Iris pigment epithelial cell (primary cell): ENCODE measurements at places on chromosomes 16 and 17.

- no peak for DNase-seq
These were observed 18.5 kb upstream of the TERF2 start for GRCh38 chr16:69404275-69404805.

DNA sequence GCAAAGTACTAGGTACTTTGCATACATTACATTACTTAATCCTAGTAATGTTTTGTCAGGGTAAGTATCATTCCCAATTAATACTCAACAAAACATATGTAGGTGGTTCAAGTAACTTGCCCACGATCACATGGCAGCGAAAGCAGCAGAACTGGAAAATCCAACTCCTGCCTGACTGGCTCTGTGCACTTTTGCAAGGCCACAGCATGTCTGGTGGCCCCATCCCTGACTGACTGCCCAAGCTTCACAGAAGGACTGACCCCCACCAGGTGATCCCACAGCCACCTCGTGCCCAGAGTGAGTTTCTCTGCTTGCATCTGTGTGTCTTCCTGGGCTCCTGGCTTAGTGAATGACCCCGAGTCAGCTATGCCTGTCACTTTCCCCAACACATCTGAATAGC, 11.4 kb downstream of the CNP start:
- DNase-seq = no peak

DNA sequence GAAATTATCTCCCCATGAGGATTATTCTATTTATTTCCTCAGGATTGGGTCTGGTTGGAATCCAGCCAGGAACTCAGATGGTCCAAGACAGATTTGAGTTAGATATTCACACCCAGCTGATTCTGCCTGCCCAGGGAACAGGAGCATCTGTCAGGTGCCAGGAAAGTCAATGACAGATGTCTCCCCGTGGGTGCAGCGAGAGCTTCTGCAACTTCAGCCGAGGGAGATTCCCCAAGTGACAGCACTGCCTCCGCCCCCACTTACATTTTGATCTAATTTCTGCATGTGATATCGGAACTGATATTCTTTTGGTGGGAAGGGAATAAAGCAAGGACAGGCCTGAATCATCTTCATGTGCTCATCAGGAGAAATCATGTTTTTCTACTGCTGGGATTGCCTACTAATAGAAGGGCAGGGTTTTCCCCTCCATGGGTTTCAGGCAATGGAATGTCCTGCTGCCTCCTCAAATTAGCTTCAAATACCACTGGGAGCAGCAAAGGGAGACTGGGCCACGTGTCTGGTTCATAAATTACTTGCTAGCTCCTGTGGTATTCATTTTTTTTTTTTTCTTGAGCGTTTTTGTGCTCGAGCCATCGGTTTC, 15.7 kb upstream of the DHX8 start:
- DNase-seq = peak; percentile 81

GRCh38 chr16:266258-267164, 9.2 kb downstream of the RGS11 start:
- no peak for DNase-seq

GRCh38 chr16:27313422-27314160, at the start of gene IL4R:
TSS of gene IL4R (plus strand) at chr16:27313974. CDS start at chr16:27340204, 26,230 bp downstream.
- peak; percentile 88 for DNase-seq

DNA sequence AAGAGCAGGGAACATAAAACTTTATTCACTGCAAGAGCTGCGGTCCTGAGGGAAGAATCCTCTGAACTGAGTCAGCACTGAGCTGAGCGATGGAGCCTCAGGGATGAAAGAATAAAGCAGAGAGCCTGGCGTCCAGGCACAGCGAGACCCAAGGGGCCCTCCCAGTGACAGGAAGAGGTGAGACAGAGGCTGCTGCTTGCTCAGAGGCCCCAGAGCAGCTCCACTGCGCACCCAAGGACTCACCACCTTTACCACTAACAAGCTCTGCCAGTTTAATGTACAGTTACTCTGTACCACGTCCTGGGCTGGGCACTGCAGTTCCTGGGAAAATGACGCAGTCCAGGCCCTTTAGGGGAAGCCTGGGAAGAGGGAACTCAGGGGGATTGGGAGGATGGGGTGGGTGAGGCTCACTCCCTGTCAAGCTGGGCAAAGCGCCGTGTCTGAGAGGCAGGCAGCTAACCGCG, 5.6 kb downstream of the GFAP start:
- DNase-seq = peak; percentile 50

- peak; percentile 9 for DNase-seq
These were observed 43.2 kb downstream of the RPH3AL start for GRCh38 chr17:309361-309888.

DNA sequence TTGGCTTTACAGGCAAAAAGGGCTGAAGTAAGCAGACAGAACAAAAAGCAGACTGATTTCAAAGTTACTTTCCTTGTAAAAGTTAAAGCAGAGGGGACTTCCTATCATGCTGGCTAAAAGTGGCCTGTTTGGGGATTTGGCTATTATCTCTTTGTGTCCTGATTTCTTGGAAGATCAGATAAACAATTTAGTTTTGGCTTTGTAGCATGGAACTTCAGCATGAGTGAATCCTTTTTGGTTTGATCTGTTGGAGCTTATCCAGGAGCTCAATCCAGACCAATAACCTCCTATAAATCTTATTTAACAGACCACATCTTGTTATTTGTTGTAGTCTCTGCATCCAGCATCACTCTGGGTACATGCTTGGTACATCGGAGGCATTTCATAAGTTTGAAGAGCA, 8.9 kb upstream of the RNF112 start:
- DNase-seq = no peak
